ENCODE measurements at places on chromosomes 3 and 15.

DNA sequence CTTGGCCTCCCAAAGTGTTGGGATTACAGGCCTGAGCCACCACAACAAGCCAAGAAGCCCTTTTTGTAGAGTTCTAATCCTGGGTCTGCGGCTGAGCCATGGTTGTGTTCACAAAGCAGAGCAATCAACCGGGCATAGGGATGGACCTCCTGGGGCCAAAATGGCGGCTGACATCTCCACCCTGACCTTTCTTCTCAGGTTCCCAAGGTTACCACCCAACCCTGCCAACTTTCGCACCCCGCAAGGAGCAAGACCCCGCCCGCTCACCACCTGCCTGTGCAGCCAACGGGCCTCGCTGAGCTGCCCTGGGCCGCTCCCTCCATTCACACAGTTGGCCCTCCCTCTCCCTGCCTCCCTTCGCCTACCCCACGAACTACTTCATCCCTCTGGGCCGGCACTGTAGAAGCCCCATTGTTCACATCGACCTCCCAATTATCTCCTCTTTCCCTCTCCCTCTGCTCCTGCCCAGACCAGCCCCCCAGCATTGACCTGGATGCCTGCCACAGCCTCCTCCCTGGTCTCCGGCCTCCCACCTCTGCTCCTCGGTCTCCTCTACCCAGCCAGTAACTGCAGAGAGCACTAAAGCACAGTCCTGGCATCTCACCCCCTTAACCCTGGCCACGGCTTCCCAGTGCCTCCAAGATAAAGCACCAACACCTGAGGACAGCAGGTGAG is 62.0 kb upstream of the TFRC start:
- no peak for DNase-seq

DNA sequence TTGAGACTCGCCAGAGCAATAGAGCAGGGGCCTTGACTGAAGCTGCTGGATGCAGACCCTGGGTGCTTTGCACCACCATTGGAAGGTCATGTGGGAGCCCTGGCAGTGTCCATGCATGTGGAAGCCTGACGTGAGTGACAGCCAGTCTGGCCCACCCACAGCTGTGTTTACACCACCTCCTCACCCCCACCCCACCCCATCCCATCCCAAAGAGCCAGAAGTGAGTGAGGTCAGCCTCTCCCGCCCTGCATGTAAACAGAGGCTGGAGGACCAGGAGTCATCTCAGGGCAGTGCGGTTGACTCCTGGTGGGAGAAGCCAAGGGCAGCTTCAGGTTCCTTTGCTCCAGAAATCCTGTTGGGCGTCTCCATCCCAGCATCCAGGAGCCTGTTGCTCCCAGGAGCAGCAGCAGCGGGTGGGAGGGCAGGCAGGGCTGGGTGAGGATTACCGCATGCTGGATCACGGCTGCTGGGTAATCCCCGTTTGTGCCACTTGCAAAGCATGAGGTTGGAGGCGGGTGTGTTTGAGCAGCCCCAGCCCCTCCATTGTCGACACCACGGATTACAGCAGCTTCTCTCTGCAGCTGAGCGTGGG is 44.6 kb downstream of the CORO2B start:
- no peak for DNase-seq

DNA sequence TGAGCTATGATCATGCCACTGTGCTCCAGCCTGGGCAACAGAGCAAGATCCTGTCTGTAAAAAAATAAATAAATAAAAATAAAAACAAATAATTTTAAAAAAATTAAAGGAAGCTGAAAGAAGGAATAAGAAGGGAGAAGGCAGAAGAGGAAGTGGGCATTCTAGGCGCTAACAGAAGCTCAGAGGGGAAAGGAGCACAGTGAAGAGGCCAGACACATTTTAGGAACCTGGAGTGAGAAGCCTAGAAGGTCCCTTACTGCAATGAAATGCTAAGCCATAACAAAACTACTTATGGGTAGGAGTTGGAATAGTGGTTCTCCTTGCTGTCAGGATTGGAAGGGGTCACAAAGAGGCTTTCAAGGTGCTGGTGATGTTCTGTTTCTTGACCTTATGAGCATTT is 64.0 kb downstream of the ITGB5 start:
- DNase-seq: no peak

- DNase-seq: no peak
These were observed 8.1 kb upstream of the LRRK1 start for GRCh38 chr15:100911086-100911485.

- DNase-seq: no peak
These were observed 33.1 kb downstream of the ZNF592 start for GRCh38 chr15:84781495-84781894.

DNA sequence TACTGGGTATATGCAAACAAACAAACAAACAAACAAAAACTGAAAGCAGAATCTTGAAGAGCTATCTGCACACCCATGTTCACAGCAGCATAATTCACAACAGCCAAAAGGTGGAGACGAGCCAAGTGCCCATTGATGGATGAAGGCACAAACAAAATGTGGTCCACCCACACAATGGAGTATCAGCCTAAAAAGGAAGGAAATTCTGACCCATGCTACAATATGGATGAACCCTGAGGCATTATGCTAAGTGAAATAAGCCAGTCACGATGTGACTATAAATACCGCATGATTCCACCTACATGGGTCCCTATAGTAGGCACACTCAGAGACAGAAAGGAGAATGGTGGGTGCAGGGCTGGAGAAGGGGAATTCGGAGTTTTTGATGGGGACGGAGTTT is 24.1 kb downstream of the XPC start:
- no peak for DNase-seq

DNA sequence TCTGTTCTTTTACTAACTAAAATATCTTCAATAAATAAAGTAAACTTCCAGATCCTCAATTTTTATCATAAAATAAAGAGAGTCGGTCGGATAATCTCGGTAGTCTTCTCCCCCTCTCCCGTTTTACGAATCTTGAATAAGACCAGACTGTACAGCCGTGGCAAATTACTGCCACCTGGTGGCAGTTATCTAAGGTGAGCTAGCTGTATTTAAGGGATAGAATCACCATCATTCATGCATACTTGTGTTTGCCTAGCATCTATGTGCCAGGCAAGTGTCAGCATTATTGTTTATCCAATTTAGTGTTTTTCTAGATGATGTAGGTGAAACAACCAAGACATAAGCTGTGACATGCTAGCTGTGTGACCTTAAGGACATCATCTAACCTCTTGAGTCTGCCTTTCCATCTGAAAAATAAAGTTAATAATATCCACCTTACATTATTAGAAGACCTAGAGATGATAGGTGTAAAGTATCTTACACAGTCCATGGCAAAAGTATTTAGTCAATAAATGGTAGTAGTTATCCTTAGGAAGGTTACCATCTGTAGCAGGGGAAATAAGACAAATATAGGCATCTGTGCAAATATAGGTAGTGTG is 21.3 kb downstream of the DUT start:
- peak; percentile 58 for DNase-seq

GRCh38 chr3:40043444-40043755 is 234.0 kb downstream of the MYRIP start:
- DNase-seq: peak; percentile 76

Measured in fibroblast of the conjunctiva (primary cell).